ENCODE measurements at places on chromosomes 5 and 9.

DNA sequence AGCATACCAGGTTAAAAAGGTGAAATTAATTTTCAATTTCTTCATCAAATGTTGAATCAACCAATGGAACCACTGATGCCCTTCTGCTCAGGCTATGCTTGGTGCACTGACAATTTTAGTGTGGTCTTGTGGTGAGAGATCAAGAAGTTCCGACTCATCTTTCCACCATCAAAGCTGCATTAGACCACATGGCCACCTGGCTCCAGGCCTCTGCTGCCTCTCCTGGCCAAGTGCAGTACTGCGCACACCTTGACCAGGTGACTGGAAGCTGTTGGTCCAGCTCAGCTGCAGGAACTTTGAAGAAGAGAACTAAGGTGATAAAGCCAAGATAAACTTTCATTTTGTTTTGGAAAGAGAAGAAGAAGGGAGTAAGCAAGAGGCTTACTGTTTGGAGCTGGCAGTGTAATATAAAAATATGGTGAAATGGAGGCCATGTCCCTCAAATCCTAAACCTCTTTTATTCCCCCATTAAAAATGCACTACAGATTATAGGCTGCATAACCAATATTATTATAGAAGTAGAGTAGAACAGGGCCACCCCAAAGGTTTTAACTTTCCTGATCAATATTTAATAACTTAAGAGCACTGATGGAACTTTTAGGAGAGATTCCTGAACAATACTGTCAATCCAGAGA lies 315.5 kb upstream of the C9orf72 start:
- H3K36me3 ChIP-seq, result no peaks in the 10 kb centered on the region
- no peak overlapping the region for H3K27ac ChIP-seq

- no peak for DNase-seq
- no peaks in the 10 kb centered on the region for H3K27me3 ChIP-seq
- H3K4me3 ChIP-seq, result no peak overlapping the region
- H3K36me3 ChIP-seq, result no peaks in the 10 kb centered on the region
Measured at GRCh38 chr9:117097761-117098160, 317.1 kb downstream of the ASTN2 start.

DNA sequence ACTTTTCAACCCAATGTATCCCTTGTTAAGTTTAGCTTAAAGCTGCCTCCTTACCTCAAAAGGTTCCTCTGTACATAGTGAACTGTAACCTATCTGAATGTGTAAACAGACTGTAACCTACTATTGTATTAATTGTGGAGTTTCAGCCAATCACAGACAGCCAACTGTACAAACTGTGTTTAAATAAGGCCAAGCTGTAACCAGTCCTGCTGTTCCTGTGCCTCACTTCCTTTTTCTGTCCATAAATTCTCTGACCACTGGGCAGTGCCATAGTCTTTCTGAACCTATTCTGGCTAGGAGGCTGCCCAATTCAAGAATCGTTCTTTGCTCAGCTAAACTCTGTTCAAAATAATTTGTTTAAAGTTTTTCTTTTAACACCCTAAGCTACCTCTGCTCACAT lies 74.7 kb upstream of the DAPK1 start:
- no peaks in the 10 kb centered on the region for H3K4me1 ChIP-seq
- no peak for DNase-seq
- H3K27me3 ChIP-seq, result no peaks in the 10 kb centered on the region
- no peak overlapping the region for H3K27ac ChIP-seq

DNA sequence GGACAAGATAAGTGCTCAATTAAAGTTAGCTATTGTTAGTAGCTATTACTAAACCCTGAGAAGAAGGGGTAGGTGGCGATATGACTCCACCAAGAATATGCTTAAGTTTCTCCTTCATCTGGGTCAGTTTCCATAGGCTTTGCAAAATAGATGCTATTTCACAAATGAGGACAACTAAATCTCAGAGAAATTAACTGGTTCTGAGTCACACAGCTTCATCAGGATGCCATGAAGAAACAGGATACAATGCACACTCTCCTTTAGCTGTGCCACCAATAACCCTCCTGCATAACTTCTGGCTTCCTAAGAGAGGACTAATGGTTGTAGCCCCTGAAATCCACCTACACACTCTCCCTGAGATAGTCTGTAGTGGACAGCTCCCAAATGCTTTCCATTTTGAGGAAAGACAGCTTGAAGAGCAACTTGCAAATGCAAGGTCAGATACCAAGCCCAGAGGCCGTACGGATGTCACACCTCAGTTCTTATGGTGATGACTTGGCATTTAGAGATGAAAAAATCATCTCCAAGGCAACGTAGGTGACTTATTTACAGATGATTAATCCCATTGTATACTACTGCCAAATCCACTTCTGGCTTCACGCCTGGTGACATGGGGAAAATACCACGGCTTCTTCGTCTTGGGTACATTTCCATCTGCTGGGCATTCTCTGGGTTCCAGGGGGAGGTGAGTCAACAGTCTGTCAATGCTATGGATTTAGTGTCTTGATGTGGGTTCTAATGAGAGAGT lies 251.4 kb upstream of the IL12B start:
- no peak for DNase-seq
- H3K4me1 ChIP-seq, result no peaks in the 10 kb centered on the region
- no peak overlapping the region for H3K4me3 ChIP-seq
- no peaks in the 10 kb centered on the region for H3K36me3 ChIP-seq
- no peaks in the 10 kb centered on the region for H3K27me3 ChIP-seq

GRCh38 chr5:96094904-96095303 lies 133.3 kb upstream of the ELL2 start:
- no peaks in the 10 kb centered on the region for H3K27me3 ChIP-seq
- H3K36me3 ChIP-seq, result no peaks in the 10 kb centered on the region
- peaks cover 1% of the 10 kb centered on the region for H3K4me1 ChIP-seq
- DNase-seq, result no peak
- H3K27ac ChIP-seq, result no peak overlapping the region

DNA sequence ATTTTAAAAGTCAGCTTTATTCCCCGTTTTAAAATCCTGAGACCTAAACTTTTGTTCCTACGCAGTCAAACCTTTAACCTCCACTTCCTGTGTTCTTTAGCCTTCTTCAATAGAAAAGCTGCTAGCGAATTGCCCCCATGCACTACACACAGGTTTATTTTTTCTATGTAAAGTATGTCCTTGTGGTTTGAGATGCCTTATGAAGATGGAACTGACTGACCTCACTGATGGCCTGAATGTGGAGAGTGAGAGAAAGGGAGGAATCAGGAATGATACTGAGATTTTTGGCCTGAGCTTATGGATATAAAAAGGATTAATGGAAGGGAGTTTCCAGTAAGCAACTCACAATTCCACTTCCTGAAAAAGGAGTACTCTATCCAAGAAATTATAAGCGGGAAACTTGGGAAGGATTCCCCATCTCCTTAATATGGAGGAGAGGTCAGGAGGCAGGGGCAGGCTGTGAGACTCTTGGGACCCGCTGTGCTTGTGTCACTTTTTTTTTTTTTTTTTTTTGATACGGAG lies 89.5 kb downstream of the UGCG start:
- H3K4me3 ChIP-seq, result no peak overlapping the region
- no peaks in the 10 kb centered on the region for H3K4me1 ChIP-seq
- H3K27ac ChIP-seq, result no peak overlapping the region
- H3K36me3 ChIP-seq, result no peaks in the 10 kb centered on the region

DNA sequence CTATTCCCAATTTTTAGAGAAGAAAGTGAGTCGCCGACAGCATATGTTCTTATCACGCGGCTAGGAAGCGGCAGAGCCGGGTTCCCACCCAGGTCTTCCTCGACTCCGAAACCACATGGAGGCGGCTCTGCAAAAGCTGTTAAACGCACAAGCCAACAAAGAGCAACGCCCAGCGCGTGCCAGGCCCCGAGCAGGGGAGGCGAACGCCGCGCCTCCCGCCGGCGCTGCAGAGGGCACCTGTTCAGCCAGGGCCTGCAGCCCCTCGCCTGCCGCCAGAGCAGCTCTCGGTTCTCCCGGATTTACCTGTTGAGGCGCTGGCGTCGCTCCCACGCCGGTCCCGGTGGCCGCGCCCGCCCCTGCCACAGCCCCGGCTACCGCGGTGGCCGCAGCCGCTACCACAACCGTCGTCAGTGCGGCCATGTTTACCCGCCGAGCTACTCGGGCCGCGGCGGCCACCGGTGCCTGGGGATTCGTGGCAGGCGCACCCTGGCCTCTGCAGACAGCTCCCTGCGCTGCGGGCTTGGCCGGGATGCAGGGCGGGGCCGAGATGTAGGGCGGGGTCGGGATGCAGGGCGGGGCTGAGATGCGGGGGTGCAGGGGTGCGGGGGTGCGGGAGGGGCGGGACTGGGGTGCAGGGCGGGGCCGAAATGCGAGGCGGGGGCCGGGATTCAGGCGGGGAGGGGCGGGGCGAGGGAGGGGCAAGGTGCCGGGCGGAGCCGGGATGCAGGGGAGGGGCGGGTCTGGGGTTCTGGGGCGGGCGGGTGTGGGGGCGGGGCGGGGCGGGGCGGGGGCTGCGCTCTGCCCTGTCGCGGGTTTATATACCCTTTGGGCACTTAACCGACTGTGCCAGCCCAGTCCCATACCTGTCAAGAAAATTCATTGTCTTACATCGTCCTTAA lies at the start of gene CCDC112:
Gene CCDC112 (minus strand): TSS at position 531 of the 899 bp plus-strand sequence. CDS start 111 bp downstream, at position 420.
- DNase-seq, result no peak
- no peak within 1 kb of the TSS for H3K27ac ChIP-seq
- H3K36me3 ChIP-seq, result no peaks in the 10 kb centered on the region

DNA sequence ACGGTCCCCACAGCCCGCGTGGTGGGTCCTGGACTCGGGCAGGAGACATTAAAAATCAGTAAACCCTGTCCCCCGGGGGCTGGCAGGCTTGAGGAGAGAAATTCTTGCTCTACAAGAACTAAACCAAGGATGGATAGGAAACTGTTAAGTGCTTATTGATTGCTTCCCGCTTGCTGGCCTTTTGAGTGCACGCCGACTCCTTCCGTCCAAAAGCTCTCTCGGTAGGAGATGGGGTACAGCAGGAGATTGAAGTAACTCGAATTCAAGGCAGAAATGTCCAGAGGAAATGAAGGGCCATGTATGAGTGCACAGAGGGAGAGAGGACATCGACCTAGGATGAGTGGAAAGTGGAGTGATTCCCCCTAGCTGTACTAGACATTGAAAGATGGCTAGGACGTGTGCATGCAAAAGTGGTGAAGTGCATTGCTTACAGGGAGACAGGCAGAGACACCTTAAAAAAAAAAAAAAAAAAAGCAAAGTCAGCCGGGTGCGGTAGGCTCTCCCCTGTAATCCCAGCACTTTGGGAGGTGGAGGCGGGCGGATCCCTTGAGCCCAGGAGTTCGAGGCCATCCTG lies 923 bp downstream of the RECK start:
- H3K4me1 ChIP-seq, result 0 out of 2 replicates have a peak, but pooled peaks cover 1% of the 10 kb centered on the region
- H3K27me3 ChIP-seq, result no peaks in the 10 kb centered on the region
- DNase-seq, result no peak

GRCh38 chr5:64834611-64835010 lies 65.9 kb downstream of the CWC27 start:
- H3K27ac ChIP-seq, result no peak overlapping the region
- no peaks in the 10 kb centered on the region for H3K36me3 ChIP-seq
- H3K4me1 ChIP-seq, result no peaks in the 10 kb centered on the region
- H3K27me3 ChIP-seq, result no peaks in the 10 kb centered on the region
- no peak for DNase-seq
- H3K4me3 ChIP-seq, result no peak overlapping the region

DNA sequence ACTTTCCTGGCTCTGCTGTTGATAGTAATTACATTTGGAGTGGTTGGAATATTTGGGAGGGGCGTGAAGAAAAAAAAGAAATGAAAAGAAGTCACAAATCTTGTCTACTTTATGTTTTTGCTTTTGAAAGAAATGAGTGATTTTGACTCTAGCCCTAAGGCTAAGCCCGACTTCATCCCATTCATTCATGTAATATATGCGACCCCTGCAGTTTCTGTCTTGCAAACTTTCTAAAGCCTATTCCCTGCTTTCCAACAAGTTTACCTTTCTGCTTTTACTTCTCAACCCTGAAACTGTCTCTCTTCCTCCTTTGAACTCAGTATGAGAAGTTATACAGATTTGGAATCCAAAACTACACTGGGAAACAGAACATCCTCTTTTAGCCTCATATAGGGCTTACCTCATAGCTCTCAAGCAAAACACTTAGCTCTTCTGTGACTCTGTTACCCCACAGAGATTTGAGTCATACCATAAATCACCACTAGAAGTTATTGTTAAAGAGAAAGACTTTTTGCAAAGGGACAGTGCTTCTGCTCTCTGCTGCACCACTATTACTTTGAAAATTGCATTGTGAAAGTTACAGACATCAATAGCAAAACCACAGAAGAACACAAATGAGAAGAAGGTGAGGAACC lies 1.6 kb downstream of the CFAP95 start:
- DNase-seq, result no peak
- no peaks in the 10 kb centered on the region for H3K36me3 ChIP-seq
- H3K4me1 ChIP-seq, result peaks cover 1% of the 10 kb centered on the region

DNA sequence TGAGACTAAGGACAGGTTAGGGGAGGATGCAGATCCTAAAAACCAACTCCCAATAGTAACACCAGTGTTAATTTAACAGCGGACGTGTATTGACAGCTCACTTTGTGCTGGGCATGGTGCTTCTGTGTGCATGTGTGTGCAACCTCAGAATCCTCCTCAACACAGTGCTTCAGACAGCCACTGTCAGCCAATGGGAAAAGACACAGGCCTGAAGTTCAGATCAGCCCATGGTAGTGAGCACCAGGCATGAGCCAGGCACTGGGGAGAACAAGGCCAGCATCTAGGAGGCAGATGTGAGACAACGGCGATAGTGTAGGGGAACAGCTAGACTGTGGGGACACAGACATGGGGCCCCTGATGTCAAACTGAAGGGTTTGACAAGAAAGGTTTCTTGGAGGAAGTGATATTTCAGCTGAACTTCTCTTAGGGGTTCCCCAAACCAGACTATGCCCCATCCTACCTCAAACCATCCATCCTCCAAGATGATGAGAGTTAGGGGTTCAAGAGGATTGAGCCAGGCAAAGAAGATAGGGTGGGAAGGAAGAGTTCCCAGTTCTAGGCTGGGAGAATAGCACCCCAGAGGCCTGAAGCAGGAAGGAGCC lies 71.5 kb upstream of the PSD2 start:
- no peaks in the 10 kb centered on the region for H3K27me3 ChIP-seq
- no peaks in the 10 kb centered on the region for H3K36me3 ChIP-seq

GRCh38 chr9:79210541-79211243 lies 361.1 kb upstream of the TLE4 start:
- no peak overlapping the region for H3K4me3 ChIP-seq
- H3K4me1 ChIP-seq, result no peaks in the 10 kb centered on the region
- H3K36me3 ChIP-seq, result no peaks in the 10 kb centered on the region
- H3K27ac ChIP-seq, result no peak overlapping the region
- no peak for DNase-seq

- no peak overlapping the region for H3K27ac ChIP-seq
- no peak for DNase-seq
- no peak overlapping the region for H3K4me3 ChIP-seq
Measured at GRCh38 chr5:94705427-94705826, 87.0 kb downstream of the SLF1 start.

DNA sequence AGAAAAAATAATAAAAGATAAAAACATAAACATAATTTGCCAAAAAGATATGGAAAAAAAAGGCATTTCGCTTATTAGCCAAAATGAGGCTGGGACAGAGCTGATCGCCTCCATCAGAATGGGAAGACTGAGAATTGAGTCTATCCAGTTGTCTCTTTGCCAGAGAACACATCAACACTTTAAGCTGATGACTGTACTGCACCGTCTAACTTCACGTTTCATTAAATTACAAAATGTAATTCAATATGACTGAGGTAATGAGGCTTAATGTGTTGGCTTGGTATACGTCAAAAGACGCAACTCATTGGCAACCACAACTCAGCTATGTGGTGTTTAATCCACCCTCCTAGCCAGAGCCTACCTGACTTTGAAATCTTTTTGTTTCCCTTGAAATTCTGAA lies 462.7 kb upstream of the CD180 start:
- H3K4me3 ChIP-seq, result no peak overlapping the region
- no peak for DNase-seq
- no peak overlapping the region for H3K27ac ChIP-seq
- no peaks in the 10 kb centered on the region for H3K4me1 ChIP-seq
- no peaks in the 10 kb centered on the region for H3K27me3 ChIP-seq
- H3K36me3 ChIP-seq, result no peaks in the 10 kb centered on the region
